Activated B cell treated with CpG ODN at 0.5 μM for 24 hours (primary cell): ENCODE measurements at places on chromosomes 7 and 10.

DNA sequence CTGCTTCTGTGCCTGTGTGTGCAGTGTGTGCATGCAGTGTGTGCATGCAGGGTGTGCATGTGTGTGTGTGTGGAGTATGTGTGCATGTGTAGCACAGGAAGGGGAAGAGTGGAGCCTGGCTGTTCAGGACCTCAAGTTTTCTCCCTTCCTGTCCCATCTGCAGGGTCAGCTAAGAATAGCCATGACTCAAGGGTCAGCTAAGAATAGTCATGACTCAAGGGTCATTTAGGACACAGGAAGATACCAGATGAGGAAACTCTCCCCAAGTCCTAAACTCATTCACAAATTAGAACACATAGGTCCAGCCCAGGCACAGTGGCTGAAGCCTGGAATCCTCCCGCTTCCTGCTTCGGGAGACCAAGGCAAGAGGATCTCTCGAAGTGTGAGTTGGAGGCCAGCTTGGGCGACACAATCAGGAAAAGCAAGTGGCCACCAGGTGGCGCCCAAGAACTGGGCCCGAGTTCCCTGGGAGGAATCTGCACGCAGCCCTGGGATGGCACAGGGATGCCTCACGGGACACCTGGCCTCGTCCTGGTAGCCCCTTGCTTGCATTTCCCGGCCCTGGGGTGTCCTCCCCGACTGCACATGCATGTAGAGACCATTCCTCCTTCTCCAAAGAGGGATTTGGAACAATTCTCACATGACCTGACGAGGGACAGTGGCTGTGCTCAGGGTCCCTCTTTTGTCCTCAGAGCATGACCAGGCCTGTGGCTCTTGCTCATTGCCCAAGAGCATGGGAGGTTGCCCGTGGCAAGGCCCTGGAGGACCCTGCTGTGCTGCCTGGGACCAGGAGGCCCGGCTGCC, 21.4 kb upstream of the VOPP1 start:
- no peaks in the 10 kb centered on the region for H3K36me3 ChIP-seq
- H3K4me3 ChIP-seq = no peak overlapping the region
- H3K4me1 ChIP-seq = peaks cover 41% of the 10 kb centered on the region
- peak; percentile 58 for DNase-seq
- no peaks in the 10 kb centered on the region for H3K27me3 ChIP-seq
- H3K27ac ChIP-seq = no peak overlapping the region

DNA sequence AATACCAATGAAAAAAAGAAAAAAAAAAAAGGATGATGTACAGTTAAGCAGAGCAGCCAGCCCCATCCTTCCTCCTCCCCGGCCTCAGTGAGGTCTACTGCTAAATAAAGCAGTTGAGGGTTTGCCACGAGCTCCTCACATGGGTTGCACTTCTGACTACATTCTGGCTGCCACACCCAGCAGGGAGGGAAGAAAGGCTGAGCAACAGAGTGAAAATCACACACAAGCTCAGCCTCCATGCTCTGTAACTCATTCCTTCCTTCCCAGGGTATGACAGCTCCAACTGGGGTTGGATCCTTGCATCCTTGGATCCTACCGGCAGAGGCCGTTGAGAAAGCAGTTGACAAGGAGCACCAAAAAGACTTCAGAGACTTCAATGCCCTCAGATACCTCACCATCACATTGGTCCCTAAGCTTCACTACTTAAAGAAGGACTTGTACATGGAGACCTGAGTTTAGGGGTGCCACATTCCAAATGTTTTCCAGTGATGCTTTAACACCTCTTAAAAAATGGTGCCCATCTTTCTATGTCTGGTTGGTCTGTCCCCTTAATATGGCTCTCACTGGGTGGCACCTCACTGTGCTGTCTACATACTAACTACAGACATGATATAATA, 52.9 kb upstream of the PIK3CG start:
- no peaks in the 10 kb centered on the region for H3K27me3 ChIP-seq
- H3K4me1 ChIP-seq = peaks cover 18% of the 10 kb centered on the region
- H3K4me3 ChIP-seq = peak overlapping the region; percentile 5
- peak overlapping the region; percentile 44 for H3K27ac ChIP-seq

DNA sequence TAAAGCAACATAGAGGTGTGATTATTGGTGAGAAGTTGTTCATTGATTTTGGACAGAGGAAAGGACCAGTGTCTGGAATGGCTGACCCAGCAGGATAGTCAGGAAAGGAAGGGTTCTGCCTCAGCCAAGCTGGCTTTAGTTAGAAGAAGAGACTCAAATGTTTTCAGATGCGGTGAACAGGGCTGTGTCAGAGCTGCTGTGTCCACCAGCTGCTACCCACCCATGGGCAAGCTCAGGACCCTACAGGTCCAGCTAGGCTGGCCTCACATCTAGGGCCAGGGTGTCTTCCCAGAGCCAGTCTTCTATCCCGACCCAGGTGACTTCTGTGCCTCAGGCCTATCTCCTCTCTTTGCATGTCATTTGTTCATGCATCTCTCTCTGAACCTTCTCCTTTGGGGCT, 37.3 kb upstream of the CXCL12 start:
- DNase-seq = no peak
- no peaks in the 10 kb centered on the region for H3K36me3 ChIP-seq
- H3K27me3 ChIP-seq = no peaks in the 10 kb centered on the region
- H3K4me1 ChIP-seq = no peaks in the 10 kb centered on the region
- no peak overlapping the region for H3K27ac ChIP-seq

DNA sequence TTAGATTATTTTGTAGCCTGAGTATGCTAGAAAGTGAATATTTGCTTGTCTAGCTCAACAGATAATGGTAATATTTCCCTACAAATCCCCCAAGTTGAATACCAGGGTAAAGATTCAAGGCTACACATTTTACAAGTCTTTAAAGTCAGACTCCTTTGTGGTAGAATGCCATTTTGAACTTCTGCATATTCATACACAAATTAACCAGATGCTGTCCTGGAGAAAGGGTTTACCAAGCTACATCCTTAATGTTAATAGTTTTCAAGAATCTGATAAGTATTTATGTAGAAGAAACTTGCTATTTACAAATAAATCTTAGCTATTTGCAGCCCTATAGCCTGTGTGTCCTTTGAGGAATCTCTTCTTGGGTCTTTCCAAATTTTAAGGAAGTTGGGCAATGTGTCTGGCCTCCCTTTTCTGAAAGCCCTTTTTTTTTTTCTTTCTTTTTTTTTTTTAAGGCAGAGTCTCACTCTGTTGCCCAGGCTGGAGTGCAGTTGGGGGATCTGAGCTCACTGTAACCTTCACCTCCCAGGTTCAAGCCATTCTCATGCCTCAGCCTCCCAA, 82.6 kb downstream of the CPEB3 start:
- H3K4me3 ChIP-seq = no peak overlapping the region
- no peak for DNase-seq
- peaks cover 15% of the 10 kb centered on the region for H3K4me1 ChIP-seq

DNA sequence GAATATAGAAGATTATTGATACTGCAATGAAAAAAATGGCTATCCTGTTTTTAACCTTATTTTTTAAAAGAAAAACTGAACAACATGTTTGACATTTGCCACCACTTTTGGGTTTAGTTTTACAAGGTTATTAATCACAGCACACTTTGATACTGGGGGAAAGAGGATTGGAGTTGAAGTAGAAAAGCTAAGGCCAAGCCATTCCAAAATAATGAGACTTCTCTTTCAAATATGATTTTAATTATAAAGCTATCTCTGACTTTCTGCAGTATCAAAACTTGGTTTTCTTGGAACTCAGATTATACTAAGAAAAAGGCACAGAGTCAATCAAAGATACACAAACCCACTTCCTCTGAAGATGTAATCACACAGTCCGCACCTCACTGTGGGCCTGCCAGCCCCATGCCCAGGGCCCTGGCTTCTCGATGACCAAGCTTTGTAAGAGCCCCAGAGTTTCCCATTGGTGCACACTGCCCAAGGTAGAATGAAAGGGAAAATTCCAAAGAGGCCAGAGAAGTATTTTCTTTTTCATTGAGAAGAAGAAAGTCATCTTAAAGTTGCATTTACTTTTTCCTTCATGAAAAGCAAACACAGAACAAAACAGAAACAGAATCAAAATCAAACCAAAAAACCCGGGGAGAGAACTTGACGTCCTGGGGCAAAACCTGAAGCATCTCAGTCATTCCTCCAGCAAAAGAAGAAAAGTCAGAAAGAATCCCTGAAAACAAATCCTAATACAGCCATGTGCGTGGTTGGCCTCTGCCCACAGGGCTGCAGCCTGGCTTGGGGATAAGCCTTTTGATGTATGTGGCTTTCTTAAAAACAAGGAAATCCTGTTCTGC, 187.7 kb upstream of the KLF6 start:
- H3K36me3 ChIP-seq = no peaks in the 10 kb centered on the region
- peaks cover 4% of the 10 kb centered on the region for H3K4me1 ChIP-seq

GRCh38 chr7:128427289-128427891, 17.6 kb upstream of the IMPDH1 start:
- H3K4me3 ChIP-seq = no peak overlapping the region
- peaks cover 5% of the 10 kb centered on the region for H3K27me3 ChIP-seq
- DNase-seq = no peak
- H3K27ac ChIP-seq = no peak overlapping the region
- H3K36me3 ChIP-seq = no peaks in the 10 kb centered on the region

GRCh38 chr10:48332871-48333216, 26.4 kb downstream of the MAPK8 start:
- H3K36me3 ChIP-seq = peaks cover 37% of the 10 kb centered on the region
- no peak overlapping the region for H3K27ac ChIP-seq
- DNase-seq = no peak
- H3K4me3 ChIP-seq = no peak overlapping the region
- no peaks in the 10 kb centered on the region for H3K27me3 ChIP-seq
- H3K4me1 ChIP-seq = peaks cover 3% of the 10 kb centered on the region

- H3K27ac ChIP-seq = no peak overlapping the region
- peaks cover 2% of the 10 kb centered on the region for H3K36me3 ChIP-seq
- H3K4me3 ChIP-seq = no peak overlapping the region
- H3K27me3 ChIP-seq = no peaks in the 10 kb centered on the region
These were observed 47.9 kb downstream of the MTERF1 start for GRCh38 chr7:91832493-91833045.

DNA sequence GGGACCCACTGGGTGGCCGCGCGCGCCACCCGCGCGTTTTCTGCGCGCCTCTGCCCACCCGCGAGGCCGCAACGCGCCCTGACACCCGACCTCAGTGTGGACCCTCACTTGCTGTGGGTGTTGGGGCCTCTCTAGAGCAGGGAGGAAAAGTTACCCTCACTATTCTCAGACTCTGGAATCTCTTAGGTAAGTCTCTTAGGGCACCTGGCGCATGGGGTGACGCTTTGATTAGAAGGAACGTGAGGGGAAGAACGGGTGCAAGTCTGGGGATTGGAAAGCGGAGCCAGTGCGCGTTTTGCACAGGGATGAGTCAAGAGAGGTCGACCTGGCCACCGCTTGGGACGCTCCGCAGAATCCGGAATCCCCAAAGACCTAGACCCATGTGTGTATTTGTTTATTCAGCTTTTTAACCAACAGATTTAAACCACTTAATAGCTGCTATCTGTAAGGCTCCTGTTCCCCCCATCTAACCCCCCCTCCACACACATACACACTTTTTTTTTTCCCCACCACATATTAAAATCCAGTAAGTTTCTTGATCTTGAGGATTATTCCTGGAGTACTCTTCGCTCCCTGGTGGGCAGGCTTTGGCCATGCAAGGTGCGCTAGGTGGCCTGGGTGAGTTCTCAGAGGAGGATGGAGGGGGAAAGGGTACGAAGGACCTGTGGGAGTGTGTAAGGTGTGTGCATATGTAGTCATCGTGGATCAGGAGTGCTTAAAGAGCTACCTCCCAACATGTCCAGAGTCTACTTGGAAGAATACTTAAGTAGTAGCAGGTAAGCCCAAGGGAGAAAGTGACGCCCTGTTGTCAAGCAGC, 169.1 kb upstream of the PPP1R3A start:
- DNase-seq = no peak
- peaks cover 45% of the 10 kb centered on the region for H3K4me1 ChIP-seq
- peak overlapping the region; percentile 29 for H3K4me3 ChIP-seq
- no peaks in the 10 kb centered on the region for H3K36me3 ChIP-seq

DNA sequence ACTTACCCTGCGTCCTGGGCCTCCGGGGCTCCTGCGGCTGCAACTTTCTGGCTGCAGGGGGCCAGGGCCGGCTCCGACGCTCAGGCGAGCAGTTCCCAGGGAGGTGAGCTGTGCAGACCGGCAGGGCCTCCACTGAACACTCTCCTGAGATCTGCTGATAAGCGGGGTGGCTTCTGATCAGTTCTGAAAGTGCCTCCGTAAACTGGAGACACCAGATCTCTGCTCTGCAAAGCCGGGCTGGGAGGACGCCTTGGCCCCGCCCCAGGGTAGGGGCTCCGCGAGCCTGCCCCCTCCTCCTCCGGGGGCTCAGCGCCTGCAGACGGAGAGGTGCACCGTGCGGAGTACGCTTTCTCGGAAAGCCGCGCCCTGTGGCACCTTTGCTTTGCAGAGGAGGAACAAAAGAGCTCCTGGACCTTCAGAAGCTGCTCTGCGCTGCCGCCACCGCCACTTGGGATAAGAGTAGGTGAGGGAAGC, 141.3 kb upstream of the VKORC1L1 start:
- H3K36me3 ChIP-seq = peaks cover 12% of the 10 kb centered on the region
- DNase-seq = no peak
- no peak overlapping the region for H3K27ac ChIP-seq
- no peaks in the 10 kb centered on the region for H3K27me3 ChIP-seq
- peaks cover 3% of the 10 kb centered on the region for H3K4me1 ChIP-seq
- H3K4me3 ChIP-seq = no peak overlapping the region

DNA sequence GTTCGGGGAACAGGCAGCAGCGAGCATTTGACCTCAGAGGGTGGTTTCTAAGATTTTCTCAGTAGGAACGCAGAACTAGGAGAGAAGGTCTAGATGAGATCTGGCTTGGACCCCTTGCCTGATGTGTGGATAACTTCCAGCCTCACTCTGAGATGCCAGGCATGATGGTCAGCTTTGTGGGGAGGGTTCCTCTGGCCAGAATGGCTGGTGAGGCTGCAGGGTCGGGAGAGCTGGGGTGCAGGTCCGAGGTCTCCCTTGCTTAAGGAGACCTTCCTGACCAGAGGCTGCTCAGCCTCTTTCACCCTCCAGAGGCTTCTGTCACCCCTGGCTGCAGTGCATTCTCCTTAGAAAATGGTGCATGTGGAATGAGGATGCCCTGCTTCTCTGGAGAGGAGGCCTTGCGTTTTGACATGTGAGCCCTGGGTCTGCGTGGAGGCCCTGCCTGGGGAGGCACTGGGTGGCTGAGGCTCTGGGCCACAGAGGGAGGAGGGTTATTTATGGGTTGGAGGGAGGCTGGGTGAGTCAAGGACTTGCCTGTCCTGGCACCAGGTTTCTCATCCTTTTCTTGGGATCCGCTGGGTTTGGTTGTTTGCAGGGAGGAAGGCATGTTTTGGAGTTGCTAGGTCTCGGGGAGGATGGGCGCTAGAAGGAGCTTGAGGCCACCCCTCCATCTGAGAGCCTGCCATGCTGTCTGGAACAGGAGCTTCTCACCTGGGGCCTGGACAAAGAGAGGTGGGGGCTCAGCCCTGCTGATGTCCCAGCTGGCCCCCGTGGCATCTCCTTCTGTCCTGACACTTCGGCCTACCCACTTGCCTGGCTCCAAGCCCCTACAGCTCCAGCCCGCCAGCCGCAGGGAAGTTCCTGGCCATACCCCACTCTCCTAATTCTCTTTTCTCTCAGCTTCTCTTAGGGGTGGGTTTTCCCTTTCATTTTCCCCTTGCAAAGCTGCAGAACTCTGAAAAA, 3.9 kb downstream of the FAM241B start:
- no peak for DNase-seq
- no peaks in the 10 kb centered on the region for H3K4me1 ChIP-seq
- H3K27ac ChIP-seq = no peak overlapping the region

- H3K4me3 ChIP-seq = no peak overlapping the region
- no peak for DNase-seq
- H3K27me3 ChIP-seq = peaks cover 8% of the 10 kb centered on the region
- H3K27ac ChIP-seq = no peak overlapping the region
These were observed 4.7 kb downstream of the PDGFA start for GRCh38 chr7:514651-515598.
